ENCODE measurements at places on chromosomes 16 and 17. TPM values are rescaled to one million over a fixed set of nuclear protein-coding genes. Genes with fewer than 3 reads are reported as not detected.
A peak's percentile ranks its signal among the peaks of the same experiment; 100 is the strongest.

Gene NUFIP2
- total RNA-seq: 31.2 TPM

Gene DRC7
- 0.17 TPM for total RNA-seq

Gene NLGN2
- total RNA-seq: 23.1 TPM

Gene KRT12
- total RNA-seq: not detected

DNA sequence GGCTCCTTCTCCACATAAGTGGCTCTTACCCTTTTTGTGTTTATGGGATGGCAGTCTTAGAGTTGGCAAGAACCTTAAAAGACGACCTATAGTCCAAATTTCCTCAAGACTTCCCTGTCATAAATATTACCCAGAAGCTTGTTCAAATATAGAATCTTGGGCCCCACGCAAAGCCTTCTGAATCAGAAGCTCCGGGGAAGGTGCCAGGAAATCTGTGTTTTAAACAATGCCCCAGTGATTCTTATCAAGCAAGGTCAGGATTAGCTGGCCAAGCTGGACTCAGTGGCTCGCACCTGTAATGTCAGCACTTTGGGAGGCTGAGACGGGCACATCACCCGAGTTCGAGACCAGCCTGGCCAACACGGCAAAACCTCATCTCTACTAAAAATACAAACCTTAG, 85.7 kb downstream of the TIMM22 start:
- H3K27me3 ChIP-seq: no peaks in the 10 kb centered on the region
- peak overlapping the region; percentile 39 for H3K27ac ChIP-seq
- peaks cover 64% of the 10 kb centered on the region for H3K4me1 ChIP-seq
- H3K36me3 ChIP-seq: peaks cover 68% of the 10 kb centered on the region
- DNase-seq: no peak
